Left hindlimb (tissue), 1 donor: ENCODE measurements at places on chromosomes 13 and 19.

GRCh38 chr13:61695147-61695546 lies 279.5 kb upstream of the PCDH20 start:
- DNase-seq: no peak

GRCh38 chr13:89029062-89029461 lies 1357.9 kb downstream of the SLITRK5 start:
- no peak for DNase-seq

DNA sequence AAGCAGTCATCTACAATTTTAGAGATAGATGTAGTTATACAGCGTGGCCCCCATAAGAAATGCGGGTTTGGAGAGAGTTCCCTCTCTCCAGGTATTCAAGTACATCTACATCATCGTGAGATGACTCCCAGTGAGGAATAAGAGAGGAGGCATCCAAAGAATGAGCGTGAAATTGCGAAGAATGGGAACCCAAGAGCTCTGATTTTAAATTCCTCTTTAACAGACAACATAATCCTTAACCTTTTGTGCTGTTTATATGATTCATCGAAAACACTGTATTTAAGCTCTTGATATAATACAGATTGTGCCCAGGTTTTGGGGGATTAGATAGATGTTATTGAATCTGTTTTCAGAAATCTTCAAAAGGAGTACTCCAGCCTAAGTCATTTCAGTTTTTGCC lies 161.5 kb downstream of the COG6 start:
- no peak for DNase-seq

DNA sequence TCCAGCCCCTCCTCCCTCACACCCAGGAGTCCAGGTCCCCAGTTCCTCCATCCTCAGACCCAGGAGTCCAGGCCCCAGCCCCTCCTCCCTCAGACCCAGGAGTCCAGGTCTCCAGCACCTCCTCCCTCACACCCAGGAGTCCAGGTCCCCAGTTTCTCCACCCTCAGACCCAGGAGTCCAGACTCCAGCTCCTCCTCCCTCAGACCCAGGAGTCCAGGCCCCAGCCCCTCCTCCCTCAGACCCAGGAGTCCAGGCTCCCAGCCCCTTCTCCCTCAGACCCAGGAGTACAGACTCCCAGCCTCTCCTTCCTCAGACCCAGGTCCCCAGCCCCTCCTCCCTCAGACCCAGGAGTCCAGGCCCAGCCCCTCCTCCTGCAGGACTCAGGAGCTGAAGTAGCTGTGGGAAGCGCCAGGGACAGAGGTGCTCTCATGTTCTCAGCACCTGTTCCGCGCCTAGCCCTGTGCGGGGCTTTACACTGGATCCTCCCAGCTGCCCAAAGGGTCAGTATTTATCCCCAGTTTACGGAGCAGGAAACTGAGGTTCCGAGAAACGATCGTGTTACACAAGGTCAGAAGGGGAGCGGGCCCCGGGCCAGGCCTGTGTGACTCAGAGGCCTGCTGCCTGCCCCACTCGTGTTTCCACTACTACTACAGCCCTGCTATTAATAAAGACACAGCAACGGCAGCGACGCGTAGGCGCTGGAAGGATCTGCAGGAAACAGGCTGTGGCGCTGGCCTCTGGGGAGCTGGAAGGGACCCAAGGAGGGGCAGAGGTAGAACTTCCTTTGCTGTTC lies 1.7 kb upstream of the SBK3 start:
- no peak for DNase-seq

DNA sequence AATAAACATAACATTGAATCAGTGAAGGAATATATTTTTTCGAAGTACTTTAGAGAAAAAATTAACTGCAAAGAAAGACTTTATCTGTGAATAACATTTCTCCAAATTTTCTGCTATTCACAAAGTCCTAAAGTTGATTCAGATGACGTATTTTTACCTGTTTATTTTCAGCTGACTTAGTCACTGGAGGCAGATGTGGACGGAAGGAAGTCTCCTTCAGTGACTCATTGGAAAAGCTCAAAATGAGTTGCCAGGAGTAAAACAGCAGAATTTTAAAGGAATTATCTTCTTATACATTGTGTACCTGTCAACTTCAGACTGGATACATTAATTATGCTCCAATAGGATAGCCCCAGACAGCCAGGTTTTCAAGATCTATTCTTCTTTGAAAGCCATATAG lies 679.3 kb upstream of the GPC6 start:
- no peak for DNase-seq

GRCh38 chr13:107119989-107120881 lies 552.3 kb upstream of the ARGLU1 start:
- no peak for DNase-seq
